ENCODE measurements at places on chromosomes 11 and 22. TPM values are rescaled to one million over a fixed set of nuclear protein-coding genes. Genes with fewer than 3 reads are reported as not detected.
A peak's percentile ranks its signal among the peaks of the same experiment; 100 is the strongest.

The OR5J2 gene
- not detected for total RNA-seq

The MYO7A gene
- 0.20 TPM for total RNA-seq

The MYRF gene
- 7.3 TPM for total RNA-seq

DNA sequence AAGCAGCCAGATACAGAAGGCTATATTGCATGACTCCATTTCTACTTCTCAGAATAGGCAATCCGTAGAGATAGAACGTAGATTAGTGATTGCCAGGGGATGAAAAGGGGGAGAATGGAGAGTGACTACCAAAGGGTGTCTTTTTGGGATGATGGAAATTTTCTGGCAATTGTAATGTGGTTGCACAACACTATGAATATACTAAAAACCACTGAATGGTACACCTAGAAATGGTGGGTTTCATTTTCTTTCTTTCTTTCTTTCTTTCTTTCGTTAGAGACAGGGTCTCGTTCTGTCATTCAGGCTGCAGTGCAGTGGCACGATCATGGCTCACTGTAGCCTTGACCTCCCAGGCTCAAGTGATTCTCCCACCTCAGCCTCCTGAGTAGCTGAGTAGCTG is 54.4 kb downstream of the BID start:
- H3K27ac ChIP-seq, result no peak overlapping the region
- no peaks in the 10 kb centered on the region for H3K4me1 ChIP-seq
- H3K36me3 ChIP-seq, result no peaks in the 10 kb centered on the region
- no peak for DNase-seq
- H3K27me3 ChIP-seq, result no peaks in the 10 kb centered on the region

- H3K27ac ChIP-seq, result no peak overlapping the region
- no peak overlapping the region for H3K4me3 ChIP-seq
- H3K36me3 ChIP-seq, result no peaks in the 10 kb centered on the region
- H3K4me1 ChIP-seq, result peaks cover 27% of the 10 kb centered on the region
- peak; percentile 19 for DNase-seq
Observed at GRCh38 chr11:83119216-83119615, 37.7 kb upstream of the PCF11 start.

DNA sequence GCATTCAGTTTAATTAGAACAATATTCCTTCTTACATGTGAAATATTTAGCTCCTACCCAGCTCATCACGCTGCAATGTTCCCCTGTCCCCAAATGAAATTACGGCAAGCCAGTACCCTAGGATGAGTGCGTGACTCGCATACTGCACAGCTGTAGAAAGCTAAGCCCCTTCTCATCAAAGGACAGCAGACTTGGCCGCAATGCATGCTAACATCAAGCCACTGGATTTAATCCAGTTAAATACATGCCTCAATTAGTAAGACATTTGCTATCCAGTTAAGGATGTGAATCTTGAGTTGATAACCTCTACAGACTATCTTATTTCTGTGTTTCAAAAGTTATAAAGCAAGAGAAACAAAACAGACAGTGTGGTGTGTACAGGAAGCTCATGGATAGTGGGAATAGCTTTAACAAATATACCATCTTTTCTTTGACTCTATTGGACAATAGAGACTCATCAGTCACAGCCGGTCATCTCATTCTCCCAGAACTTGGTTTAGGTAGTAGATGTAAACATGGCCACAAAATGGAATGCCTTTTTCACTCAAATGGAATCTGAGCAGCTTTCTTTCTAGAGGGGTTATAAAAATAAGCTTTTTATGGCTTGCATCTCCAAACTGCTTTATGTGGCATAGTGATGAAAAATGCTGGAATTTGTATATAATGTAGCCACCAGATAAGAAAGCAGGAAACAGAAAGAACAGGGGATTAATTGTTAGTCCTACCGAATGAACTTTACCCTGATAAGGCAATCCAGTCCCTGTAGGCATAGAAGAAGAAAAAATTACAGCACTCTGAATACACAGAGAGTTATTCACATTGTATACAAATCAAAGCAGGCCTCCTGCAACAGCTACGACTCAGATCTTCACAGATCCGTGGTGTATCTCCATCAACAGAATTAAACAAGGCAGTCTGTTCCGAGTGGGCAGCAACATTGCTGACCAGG is 224.1 kb downstream of the CADM1 start:
- no peaks in the 10 kb centered on the region for H3K27me3 ChIP-seq
- H3K4me3 ChIP-seq, result no peak overlapping the region
- H3K27ac ChIP-seq, result no peak overlapping the region
- no peaks in the 10 kb centered on the region for H3K4me1 ChIP-seq

GRCh38 chr11:126588630-126589491 is 233.4 kb downstream of the ST3GAL4 start:
- H3K36me3 ChIP-seq, result no peaks in the 10 kb centered on the region
- no peak overlapping the region for H3K4me3 ChIP-seq
- no peak for DNase-seq

DNA sequence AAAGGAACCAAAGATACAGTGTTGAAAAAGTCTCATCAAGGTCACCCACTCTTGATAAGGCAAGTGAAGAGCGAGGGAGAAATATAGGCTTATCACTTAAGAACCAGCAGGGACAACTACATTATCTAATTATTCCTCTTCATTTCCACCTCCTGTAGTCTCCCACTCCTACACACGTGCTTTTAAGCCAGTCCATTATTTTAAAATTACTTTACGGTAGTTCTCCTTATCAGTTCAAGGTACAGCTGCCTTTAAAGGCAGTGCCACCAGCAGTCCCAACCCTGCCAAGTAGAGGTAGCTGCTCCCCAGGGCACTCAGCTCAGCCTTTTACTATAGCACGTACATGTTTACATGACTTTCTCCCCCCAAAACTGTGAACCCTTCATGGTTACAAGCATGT is 161.5 kb upstream of the BLID start:
- DNase-seq, result no peak
- H3K36me3 ChIP-seq, result no peaks in the 10 kb centered on the region
- H3K4me1 ChIP-seq, result no peaks in the 10 kb centered on the region
- H3K4me3 ChIP-seq, result no peak overlapping the region
- no peaks in the 10 kb centered on the region for H3K27me3 ChIP-seq

- peak within 1 kb of the TSS; percentile 42 for H3K4me3 ChIP-seq
- H3K27ac ChIP-seq, result peak within 1 kb of the TSS; percentile 61
- H3K27me3 ChIP-seq, result no peaks in the 10 kb centered on the region
Observed at GRCh38 chr11:59212744-59213631, at the start of gene MPEG1. TSS of gene MPEG1 (minus strand) at chr11:59212927. CDS start at chr11:59212865, 62 bp downstream.

DNA sequence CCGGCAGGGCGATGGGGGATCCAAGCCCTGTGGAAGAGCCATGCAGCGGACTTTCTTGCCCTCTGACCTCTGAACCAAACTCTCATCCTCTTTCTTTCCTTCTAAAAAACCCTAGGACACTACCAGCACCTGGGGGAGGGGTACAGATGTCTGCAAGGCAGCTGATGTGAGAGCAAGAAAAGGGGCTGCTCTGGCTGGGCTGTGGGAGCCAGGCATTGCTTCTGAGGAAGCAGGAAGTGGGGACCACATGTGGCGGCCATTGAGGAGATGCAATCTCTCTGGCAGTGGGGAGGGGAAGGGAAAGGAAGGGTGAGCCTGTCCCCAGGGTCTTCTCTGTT is 36.0 kb downstream of the FAM83F start:
- no peaks in the 10 kb centered on the region for H3K4me1 ChIP-seq
- no peak for DNase-seq
- H3K4me3 ChIP-seq, result no peak overlapping the region
- no peak overlapping the region for H3K27ac ChIP-seq
- H3K27me3 ChIP-seq, result no peaks in the 10 kb centered on the region
- no peaks in the 10 kb centered on the region for H3K36me3 ChIP-seq

DNA sequence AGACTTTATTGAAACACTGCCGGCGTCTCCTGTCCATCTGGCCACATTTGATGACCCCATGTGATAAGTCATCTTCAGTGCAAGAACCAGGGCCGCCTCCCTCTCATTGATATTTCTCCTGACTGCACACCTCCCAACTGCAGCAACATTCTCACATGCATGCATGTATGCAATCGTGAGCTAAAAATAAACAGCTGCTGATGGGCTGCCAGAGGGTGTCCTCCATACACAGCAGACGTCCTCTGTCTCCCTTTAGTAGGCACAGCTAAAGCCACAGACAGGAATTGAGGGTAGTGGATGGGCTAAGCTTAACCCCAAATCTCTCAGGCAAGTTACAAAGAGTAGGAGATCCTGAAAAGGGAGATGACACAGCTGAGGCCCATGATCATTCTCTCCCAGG is 106.7 kb upstream of the HSD17B12 start:
- no peaks in the 10 kb centered on the region for H3K4me1 ChIP-seq
- no peak for DNase-seq
- H3K27me3 ChIP-seq, result peaks cover 30% of the 10 kb centered on the region
- no peak overlapping the region for H3K27ac ChIP-seq
- H3K4me3 ChIP-seq, result no peak overlapping the region

- no peak within 1 kb of the TSS for H3K27ac ChIP-seq
- no peak within 1 kb of the TSS for H3K4me3 ChIP-seq
- H3K27me3 ChIP-seq, result peaks cover 6% of the 10 kb centered on the region
- peaks cover 8% of the 10 kb centered on the region for H3K4me1 ChIP-seq
- DNase-seq, result no peak
Observed at GRCh38 chr11:61950035-61950547, at the start of gene BEST1. TSS of gene BEST1 (plus strand) at chr11:61950351. CDS start at chr11:61951807, 1,456 bp downstream.

DNA sequence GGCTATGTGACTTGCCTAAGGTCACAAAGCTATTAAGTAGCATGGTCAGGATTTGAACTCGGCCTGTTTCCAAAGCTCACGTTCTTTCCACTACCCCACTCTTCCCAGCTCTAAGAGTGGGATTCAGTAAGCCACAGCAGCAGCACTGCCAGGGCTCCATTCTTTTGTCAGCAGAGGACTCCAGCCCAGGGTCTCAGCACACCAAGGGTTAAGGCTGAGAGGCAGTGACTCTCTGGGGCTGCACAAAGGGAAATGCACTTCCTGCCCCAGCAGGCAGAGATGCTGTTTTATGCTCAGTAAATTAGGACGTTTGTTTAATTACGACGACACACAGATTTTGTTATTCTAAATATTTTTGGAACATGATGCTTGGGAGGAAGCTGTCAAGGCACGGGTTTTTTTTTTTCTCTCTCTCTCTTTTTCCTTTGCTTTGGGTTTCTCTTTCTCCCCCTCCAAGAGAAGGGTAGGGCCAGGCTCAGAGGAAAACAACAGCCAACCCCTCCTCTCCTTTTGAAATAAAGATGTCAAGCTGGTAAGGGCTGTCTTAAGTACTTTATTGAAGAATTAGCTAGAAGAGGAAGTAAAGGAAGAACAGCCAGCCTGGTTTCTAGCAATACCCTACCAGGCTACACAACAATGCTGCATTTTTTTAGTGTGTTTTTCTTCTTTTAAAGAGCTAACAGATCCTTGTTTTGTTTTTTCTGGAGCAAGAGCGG is 2.8 kb downstream of the MYH9 start:
- H3K27ac ChIP-seq, result peak overlapping the region; percentile 78
- no peak for DNase-seq
- peaks cover 69% of the 10 kb centered on the region for H3K4me1 ChIP-seq
- peaks cover 7% of the 10 kb centered on the region for H3K36me3 ChIP-seq

GRCh38 chr22:20968281-20968977 is 1.4 kb downstream of the AIFM3 start:
- no peaks in the 10 kb centered on the region for H3K36me3 ChIP-seq
- no peak for DNase-seq
- H3K4me1 ChIP-seq, result peaks cover 43% of the 10 kb centered on the region
- peaks cover 9% of the 10 kb centered on the region for H3K27me3 ChIP-seq
